ENCODE measurements at places on chromosomes 7 and 10.

DNA sequence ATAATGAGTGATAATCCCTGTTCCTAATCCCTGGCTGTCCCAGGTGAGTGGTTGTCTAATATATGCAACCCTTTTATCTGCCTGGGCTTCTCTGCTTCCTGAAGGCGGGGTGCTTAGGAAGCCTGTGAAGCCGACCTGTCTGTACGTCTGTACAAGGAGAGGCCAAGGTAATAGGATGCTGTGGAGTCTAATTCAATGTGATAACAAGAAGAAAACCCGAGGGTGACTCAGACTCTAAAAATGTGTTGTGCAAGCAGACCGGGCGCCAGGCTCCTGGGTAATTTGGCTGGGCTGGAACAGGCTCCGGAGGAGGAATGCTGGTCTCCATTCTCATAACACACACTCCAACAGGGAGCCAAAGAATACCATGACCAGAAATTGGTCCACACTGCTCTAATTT, 43.6 kb downstream of the THNSL1 start:
- no peak for DNase-seq

GRCh38 chr10:14602807-14603533, 171.7 kb downstream of the FAM107B start:
- DNase-seq: no peak

DNA sequence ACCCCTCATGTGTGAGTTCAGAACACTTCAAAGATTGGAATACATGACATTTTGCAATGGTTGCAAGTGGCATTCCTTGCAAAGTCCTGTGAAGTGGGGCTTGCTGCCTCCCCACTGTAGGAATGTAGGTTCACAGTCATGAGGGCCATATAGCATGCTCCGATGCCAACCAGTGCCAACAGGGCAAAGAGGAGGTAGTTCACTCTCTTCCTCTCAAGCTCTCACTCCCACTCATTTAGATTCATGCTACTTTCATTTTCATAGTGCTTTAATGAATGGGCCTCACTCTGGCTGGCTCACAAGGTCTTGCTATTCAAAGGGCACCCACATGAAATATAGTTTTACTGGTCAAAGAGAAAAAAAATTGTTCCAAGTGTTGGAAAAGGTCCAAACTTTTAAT, 169.9 kb upstream of the AOAH start:
- no peak for DNase-seq

DNA sequence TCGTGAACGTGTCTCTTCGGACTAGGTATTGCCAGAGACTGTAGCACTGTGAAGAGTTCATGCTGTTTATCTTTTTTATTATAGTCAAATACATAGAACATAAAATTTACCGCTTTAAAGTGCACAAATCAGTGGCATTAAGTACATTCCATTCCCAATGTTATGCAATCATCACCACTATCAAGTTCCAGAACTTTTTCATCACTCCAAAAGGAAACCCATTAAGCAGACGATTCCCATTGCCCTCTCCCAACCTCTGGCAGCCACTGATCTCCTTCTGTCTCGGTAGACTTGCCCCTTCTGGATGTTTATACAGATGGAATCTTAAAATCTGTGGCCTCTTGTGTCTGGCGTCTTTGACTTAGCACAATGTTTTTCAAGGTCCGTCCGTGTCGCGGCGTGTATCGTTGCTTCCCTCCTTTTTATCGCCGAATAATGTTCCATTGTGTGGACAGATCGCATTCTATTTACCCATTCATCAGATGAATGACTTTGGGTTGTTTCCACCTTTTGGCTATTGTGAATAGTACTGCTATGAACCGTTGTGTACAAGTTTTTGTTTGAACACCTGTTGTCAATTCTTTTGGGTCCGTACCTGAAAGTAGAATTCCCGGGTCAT, 2.7 kb downstream of the PROSER2 start:
- DNase-seq: no peak

- no peak for DNase-seq
Measured at GRCh38 chr10:33010132-33011037, 52.4 kb upstream of the ITGB1 start.

DNA sequence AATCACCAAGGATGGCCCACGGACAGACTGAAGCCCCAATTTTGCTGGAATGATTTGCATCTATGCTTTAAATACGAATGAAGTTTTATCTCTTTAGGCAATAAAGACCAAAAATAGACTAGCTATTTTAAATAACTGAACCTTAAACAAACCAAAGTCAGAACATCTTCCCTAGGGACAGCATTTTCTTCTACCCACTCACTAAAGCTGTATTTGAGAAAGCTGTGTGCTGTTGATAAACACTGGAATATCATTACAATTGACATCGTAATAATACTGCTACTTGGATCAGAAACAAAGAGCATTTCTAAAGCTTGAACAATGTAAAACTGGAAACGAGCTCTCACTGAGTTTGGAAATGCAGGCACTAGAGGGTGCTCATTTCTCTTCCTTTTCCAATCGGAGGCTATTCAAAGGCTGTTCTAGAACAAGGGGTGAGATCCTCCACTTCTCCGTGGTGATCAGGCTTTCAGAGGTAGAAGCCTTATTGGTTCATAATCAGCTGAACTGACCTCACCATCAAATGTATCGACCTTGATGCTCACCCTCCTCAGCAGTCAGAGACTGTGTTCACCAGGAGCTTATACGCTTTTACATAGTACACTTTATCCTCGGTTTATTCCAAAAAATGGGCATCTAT, 225.3 kb upstream of the PRSS1 start:
- DNase-seq: peak; percentile 53

DNA sequence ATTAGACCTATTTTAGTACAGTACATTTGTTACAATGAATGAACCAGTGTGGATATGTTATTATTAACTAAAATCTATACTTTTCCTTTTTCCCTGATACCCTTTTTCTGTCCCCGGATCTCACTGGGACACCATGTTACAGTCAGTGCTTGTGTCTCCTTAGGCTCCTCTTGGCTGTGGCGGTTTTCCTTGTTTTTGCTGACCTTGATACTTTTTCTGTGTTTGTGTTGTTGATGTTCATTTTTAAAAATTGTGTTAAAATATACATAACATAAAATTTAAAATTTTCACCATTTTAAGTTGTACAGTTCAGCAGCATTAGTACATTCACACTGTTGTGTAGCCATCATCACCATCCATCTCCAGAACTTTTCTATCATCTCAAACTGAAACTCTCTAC, 54.2 kb upstream of the OSBPL3 start:
- no peak for DNase-seq

GRCh38 chr7:99451936-99452335, 13.2 kb downstream of the CPSF4 start:
- no peak for DNase-seq

DNA sequence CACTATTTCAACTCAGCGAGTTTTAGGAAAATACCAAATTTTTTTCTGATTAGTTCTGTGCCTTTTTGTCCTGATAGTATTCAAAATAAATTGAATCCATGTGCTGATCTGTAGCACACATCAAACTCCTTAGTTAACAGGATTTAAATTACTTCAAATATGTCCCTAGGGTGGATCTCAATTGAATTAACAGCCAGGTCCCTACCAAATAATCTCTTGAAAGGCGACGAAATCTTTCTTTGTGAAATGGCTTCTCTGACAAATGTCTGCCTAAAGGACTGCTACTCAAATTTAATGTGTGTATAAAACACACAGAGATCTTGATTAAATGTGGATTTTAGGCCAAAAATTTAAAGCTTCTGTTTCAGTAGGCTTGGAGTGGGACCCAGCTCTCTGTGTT, 989.6 kb upstream of the KCND2 start:
- DNase-seq: no peak

DNA sequence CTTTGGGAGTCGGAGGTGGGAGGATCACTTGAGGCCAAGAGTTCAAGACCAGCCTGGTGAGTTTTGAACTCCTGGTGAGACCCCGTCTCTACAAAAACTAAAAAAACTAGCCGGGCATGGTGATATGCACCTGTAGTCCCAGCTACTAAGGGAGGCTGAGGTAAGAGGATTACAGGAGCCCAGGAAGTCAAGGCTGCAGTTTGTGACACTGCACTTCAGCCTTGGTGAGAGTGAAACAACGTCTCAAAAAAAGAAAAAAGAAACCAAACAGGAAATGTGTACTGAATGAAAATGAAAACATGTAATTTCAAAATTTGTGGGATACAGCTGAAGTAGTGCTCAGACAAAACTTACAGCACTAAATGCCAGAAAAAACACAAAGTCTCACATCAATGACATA, 7.6 kb downstream of the ARHGAP12 start:
- no peak for DNase-seq

DNA sequence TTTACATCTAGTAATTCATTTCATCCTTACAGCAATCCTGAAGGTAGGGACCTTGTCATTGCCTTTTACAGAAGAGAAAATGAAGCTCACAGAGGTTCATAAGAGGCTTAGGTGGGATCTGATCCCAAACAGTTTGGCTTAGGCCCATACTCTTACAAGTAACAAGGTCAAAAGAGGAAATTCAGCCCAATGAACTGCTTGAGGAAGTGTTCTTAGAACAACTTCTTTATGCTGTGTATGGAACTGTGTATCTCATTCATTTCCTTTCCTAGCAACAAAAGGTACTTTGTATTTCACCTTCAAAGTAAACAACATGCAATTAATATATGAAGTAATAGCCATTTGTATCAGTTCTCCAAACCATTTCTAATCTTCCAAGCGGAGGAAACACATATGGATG, 79.3 kb downstream of the AVL9 start:
- no peak for DNase-seq

GRCh38 chr10:7853226-7853842, 35.0 kb downstream of the TAF3 start:
- no peak for DNase-seq

DNA sequence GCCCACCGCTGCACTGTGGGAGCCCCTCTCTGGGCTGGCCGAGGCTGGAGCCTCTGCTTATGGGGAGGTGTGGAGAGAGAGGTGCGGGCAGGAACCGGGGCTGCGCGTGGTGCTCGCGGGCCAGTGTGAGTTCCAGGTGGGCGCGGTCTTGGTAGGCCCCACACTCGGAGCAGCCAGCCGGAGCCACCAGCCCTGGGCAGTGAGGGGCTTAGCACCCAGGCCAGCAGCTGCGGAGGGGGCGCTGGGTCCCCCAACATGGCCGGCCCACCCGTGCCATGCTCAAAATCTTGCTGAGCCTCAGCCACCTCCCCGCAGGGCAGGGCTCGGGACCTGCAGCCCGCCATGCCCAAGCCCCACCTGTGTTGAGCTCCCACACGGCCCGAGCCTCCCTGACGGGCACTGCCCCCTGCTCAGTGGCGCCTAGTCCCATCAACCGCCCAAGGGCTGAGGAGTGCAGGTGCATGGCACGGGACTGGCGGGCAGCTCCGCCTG, 856.8 kb upstream of the CELF2 start:
- no peak for DNase-seq

DNA sequence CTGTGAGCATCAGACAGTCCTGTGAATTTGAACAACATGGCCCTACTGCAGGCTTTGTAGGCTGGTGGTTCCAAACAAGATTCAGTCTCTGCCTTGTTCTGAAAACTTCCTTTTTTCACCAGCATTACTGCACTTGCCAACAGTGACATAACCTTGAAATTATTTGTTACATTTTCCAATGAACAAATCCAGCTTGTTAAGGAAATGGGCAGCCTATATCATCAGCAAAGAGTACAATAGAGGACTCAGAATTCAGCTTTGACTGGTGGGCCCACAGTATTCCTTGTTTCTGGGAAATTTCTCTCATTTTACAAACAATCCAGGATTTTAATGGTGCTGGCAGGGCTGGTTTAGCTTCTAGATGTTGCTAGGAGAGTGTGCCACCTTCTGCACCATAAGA, 703.7 kb upstream of the FZD8 start:
- DNase-seq: peak; percentile 49

- no peak for DNase-seq
Measured at GRCh38 chr10:60932756-60933155, 11.2 kb downstream of the RHOBTB1 start.

- no peak for DNase-seq
Measured at GRCh38 chr7:135407884-135408283, 102.0 kb downstream of the CNOT4 start.

- DNase-seq: no peak
Measured at GRCh38 chr7:113314594-113314993, 196.2 kb upstream of the SMIM30 start.

GRCh38 chr7:33674804-33675411, 230.4 kb upstream of the BMPER start:
- DNase-seq: peak; percentile 3

- no peak for DNase-seq
Measured at GRCh38 chr10:7710446-7710845, 7.3 kb downstream of the ITIH2 start.

- peak; percentile 16 for DNase-seq
Measured at GRCh38 chr7:136070736-136071505, 93.8 kb upstream of the MTPN start.

- no peak for DNase-seq
Measured at GRCh38 chr7:1662767-1663166, 7.3 kb upstream of the ELFN1 start.

- no peak for DNase-seq
Measured at GRCh38 chr7:145665499-145666258, 450.9 kb upstream of the CNTNAP2 start.

DNA sequence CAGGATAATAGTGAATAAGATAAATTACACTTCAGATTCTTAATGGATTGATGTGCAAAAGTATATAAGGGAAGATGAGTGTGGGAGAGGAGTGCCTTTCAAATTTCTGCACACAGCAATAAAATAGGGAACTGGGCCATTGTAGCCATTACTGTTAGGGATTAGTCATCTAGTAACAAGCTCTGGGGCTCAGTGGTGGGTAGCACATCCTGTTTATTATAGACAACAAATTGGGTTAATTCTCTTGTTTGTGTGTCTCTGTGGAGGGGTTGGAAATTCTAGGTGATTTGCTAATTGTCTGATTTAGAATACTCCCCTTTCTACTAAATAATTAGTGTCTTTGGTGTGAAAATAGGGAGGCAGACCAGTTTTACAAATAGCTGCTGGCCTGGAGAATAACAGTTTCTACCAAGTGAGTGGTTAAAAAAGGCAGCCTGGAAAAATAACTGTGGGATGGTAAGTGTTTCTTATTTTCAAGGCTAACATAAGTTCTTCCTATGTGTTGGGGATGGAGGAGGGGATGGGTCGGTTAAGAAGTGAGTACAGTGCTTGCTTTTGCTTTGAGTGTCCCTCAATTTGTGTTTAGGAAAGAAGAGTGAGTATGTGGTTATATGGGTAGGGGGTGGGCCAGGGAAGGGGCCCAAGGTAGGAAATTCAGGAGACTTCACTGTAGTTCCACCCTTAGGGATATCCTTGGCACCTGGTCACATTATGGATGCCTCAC, 43.3 kb upstream of the TMEM248 start:
- no peak for DNase-seq

GRCh38 chr10:42952931-42953683, 123.8 kb upstream of the RET start:
- no peak for DNase-seq

All from pons (tissue), 1 donor.